ENCODE measurements at places on chromosomes 6 and 20. TPM values are rescaled to one million over a fixed set of nuclear protein-coding genes. Genes with fewer than 3 reads are reported as not detected.

C6orf132 gene
- total RNA-seq: 0.38 TPM

SEMG1 gene
- total RNA-seq: not detected

PRL gene
- total RNA-seq: not detected

C20orf204 gene
- total RNA-seq: 0.68 TPM
